Right lobe of liver (tissue), 6 donors: ENCODE measurements at places on chromosomes 3 and 15. TPM values are rescaled to one million over a fixed set of nuclear protein-coding genes. Genes with fewer than 3 reads are reported as not detected.
A peak's percentile ranks its signal among the peaks of the same experiment; 100 is the strongest.

DNA sequence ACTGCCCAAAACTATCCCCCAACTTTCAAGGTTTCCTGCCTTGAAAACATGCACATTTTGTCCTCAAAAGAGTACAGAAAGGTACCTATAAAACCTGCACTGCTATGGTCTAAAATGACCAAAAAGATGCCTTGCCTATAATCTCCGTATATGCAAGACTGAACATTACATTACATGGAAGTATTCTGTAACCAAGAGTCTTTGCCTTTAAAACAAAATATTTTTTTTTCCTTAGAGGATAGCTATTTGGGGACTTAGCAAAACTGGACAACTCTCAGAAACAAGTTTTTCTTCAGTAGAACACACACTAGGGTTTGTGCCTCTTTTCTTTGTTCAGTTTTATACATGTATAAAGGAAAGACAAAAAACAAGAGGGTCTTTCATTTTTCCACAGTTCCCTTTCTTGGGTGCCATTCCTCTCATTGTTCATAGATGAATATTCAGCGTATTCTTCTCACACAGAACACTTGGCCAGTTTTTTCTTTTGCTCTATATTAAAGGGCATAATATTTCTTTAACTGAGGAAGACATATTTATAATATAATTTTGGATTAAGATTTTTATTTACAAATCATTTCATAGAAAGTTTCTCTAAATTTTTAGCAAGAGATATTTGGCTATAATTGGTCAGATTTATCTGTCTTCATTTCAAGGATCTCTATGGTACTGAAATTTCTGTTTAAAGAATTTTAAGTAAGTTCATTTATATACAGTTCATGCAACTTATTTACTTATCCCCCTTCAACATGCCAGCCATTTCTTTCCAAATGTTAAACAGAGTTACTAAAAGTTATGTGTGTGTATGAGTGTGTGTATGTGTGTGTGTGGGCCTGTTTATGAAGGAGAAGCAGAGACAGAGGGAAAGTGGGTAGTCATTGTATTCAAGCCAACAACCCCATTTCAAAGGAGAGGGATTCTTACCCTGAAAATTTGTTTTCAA is 142.6 kb downstream of the ZBTB20 start:
- no peak for DNase-seq
- no peak overlapping the region for H3K4me3 ChIP-seq
- H3K27ac ChIP-seq = no peak overlapping the region
- H3K27me3 ChIP-seq = no peaks in the 10 kb centered on the region
- no peaks in the 10 kb centered on the region for H3K36me3 ChIP-seq

- H3K27me3 ChIP-seq = no peaks in the 10 kb centered on the region
- no peak overlapping the region for H3K4me3 ChIP-seq
- H3K36me3 ChIP-seq = no peaks in the 10 kb centered on the region
- no peak for DNase-seq
- peaks cover 6% of the 10 kb centered on the region for H3K4me1 ChIP-seq
- H3K27ac ChIP-seq = no peak overlapping the region
Observed at GRCh38 chr3:107848351-107848915, 242.4 kb downstream of the CD47 start.

GRCh38 chr3:13233487-13234485 is 160.6 kb upstream of the IQSEC1 start:
- H3K36me3 ChIP-seq = no peaks in the 10 kb centered on the region
- H3K4me1 ChIP-seq = no peaks in the 10 kb centered on the region
- H3K27ac ChIP-seq = no peak overlapping the region
- DNase-seq = peak; percentile 39
- H3K27me3 ChIP-seq = no peaks in the 10 kb centered on the region

Gene ABHD10
- 19.4 TPM for total RNA-seq

Gene MED12L
- total RNA-seq = 0.39 TPM
